AG10803 (cell line): ENCODE measurements at places on chromosomes 16 and 17.

DNA sequence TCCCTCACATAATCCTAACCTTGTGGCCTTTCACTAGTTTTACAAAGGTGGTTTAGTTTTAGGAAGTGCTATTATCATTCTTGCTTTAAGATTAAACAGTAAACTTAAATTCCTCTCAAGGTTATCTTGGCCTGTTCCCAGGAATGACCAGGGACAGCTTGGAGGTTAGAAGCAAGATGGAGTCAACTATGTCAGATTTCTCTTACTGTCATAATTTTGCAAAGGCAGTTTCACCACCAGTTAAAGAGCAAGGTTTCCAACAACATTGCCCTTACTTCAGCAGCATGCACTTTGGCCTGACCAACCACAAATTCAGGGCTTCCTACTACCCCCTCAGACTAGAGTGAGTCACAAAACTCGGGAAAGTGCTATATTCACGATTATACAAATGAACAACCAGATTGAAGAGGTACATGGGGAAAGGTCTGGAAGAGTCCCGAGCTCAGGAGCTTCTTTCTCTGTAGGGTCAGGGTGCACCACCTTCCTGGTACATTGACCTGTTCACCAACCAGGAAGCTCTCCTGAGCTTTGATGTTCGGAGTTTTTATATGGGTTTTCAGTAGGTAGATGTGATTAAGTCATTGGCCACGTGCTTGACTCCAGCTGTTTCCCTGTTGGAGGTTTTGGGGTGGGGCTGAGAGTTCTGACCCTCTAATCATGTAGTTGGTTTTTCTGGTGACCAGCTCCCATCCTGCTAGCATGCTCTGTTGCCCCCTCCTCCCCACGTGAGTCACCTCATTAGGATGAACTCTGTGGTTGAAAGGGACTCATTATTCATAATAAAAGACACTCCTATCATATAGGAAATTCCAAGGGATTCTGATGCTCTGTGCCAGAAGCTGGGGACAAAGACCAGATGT, 19.4 kb downstream of the RHOT1 start:
- peak; percentile 78 for DNase-seq

- DNase-seq: no peak
Observed at GRCh38 chr17:70423562-70423961, 254.2 kb downstream of the KCNJ2 start.

DNA sequence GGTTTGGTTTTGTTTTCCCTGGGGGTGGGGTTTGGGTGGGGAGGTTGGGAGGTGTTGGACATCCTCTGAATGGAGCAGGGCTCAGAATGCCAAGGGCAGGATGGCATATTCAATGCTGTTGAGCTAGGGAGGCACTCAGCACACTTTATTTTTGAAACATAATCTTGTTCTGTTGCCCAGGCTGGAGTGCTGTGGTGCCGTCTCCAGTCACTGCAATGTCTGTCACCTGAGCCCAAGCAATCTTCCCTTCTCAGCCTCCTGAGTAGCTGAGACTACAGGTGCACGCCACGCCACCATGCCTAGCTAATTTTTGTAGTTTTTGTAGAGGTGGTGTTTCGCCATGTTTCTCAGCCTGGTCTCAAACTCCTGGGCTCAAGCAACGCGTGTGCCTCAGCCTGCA, 186.1 kb downstream of the RPTOR start:
- DNase-seq: no peak

DNA sequence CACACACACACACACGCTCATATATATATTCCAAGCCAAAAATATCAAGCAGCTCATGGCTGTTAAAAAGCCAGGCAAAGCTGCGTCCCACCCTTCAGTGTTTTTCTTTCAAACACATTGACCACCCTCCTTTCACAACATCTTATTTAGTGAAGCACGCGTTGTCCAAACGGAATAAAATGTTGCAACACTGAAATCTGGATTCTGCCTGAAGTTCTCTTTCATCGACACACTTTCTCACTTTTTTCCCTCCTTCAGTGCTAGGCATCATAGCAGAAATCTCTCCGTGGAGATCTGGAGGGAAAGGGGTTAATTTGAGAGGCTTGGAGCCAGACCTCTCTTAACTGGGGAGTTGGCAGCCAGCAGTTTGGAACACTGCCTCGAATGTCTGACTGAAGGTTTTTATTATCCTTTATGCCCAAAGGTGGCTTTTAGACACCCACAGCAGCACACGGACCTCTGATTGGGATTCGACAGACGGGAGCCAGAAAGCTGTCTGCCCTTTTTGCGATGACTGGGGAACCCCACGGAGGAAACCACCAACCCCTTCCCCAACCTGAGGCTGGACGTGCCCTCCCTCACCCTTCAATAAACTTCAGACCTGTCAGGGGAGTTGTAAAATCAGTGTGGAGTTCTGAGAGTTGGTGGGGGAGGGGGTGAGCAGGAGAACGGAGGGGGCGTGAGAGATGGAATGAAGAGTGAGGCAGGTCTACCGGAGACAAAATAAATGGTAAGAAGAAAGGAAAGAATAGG, 833.6 kb upstream of the SOX9 start:
- DNase-seq: peak; percentile 16

DNA sequence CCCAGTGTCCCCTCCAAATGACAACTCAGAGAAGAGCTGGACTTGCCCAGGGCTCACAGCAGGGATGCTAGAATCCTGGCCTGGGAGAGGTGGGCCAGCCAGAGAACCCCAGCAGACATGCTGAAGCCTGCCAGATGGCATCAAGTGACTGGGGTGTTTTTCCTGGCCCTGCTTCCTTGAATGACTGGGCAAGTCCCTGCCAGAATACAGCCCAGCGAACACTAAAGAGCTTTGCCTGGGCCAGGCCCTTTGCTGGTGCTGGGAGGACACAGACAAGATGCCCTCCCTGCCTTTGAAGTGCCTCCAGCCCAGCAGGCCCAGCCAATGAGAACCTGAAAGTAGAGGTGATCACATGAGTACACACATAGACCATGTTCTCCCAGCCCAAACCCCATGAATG, 11.5 kb downstream of the ZNF319 start:
- DNase-seq: no peak

DNA sequence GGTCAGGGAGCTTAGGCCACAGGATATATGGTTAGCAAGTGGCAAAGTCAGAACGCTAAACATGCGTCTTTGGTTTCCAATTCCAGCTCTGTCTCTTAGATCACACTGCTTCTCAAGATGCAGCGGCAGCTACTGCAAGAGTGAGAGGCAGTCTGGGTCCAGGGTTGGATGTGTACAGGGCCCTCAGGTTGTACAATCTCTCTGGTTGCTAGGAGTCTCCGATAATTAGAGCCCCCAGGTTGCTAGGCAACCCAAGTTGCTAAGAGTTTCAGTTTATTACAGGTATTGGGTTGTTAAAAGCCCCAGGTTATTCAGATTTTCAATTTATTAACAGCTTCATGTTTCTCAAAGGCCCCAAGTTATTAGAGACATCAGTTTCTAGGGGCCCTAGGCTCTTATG, 15.5 kb upstream of the SPACA3 start:
- no peak for DNase-seq

DNA sequence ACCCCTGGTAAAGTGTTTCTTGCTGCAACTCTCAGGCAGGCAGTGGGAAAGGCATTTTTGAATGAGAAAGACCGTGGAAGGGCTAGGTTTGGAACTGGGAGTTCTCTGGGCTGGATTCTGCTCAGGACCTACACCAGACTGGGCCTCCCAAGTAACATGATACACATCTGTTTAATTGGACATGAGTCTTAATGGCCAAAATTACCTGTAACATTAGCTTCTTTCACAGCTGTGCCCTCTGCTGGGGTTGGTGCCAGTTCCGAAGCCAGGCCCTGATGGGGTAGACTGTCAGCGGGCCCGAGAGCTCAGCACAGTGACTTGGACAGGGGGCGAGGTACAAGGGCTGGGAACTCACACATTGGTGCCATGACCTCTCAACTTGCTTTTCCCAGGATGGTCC, 118.9 kb upstream of the IRX3 start:
- no peak for DNase-seq

- DNase-seq: no peak
Observed at GRCh38 chr16:49834531-49835151, 21.3 kb downstream of the ZNF423 start.

DNA sequence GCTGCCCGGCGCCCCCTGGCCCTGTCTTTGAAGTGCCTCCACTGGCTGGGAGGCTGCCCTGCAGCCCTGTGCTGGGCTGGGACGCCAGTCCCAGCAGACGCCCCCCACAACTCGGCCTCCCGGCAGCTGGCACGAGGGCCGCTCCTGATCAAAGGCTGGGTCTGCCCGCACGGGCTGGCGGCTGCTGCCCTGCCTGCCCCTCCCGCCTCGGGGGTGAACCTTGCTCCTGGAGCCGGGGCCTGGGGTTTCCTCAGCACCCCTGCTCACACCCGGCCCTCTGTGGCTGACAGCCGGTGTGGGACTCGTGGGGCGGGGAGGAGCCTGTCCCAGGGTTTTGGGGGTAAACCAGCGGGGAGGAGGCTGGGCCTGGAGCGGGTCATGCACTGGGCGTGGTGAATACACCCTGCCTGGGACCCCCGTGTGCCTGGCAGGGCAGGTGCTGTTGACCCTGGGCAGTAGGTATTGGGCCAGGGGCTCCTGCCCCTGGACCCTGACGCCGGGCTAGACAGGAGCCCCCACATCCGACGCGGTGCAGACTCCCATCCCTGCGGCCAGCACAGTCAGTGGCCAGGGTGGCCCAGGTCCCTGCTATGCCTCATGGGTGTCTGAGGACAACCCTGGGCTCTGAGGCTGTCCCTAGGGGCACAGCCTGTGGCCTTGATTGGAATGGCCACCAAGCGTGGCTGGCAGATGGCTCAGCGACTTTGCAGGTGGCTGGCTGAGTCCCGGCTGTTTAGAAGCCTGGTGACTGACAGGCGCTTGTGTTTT, 21.7 kb downstream of the CENPX start:
- DNase-seq: no peak

- peak; percentile 27 for DNase-seq
Observed at GRCh38 chr17:49729069-49729468, 21.3 kb upstream of the SLC35B1 start.

GRCh38 chr16:72910875-72911274, 137.1 kb downstream of the ZFHX3 start:
- DNase-seq: no peak

- no peak for DNase-seq
Observed at GRCh38 chr16:28297784-28298510, 5.6 kb downstream of the SBK1 start.

GRCh38 chr16:49474741-49475140, 101.1 kb downstream of the C16orf78 start:
- DNase-seq: no peak

- DNase-seq: no peak
Observed at GRCh38 chr17:6670999-6671398, 19.4 kb downstream of the C17orf100 start.

DNA sequence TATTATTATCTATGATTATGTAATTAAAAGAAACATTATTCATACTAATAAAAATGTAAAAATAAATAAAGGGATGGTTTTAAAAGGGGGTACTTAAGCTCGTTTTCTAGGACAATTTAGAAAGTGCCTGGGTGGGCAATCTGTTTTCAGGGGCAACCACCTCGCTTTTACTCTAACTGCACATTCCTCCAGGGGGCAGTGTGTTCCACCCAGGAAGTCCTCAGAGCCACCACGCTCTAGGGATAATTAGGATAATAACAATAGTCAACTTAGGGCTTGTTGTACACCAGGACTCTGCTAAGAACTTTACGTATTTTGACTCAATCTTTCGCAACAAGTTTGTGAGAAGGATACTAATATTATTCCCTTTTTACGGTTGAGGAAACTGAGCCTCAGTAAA, 396.7 kb upstream of the MAF start:
- DNase-seq: peak; percentile 24

- DNase-seq: no peak
Observed at GRCh38 chr17:79392598-79392997, 218.3 kb downstream of the RBFOX3 start.

GRCh38 chr16:52552643-52553042, 5.7 kb upstream of the TOX3 start:
- DNase-seq: no peak

DNA sequence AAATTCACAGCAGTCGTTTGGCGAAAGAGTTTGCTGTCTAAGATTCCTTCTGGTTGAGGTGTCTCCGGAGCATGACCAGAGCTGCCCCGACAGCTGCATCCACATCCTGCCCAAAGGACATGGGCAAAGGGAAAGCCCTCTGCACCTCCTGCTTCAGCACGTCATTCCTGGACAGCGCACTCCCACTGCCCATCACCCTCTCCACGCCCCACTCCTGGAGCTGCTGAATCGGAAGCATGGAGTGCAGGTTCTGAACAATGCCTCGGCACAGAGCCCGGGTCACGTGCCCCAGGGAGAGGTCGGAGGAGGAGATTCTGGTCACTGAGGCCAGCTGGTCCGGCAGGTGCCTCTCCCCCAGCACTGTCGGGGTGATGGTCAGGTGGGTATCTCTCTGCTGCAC, 1.3 kb upstream of the TRPV1 start:
- DNase-seq: no peak

GRCh38 chr16:27586711-27587110, 36.8 kb downstream of the KATNIP start:
- no peak for DNase-seq

DNA sequence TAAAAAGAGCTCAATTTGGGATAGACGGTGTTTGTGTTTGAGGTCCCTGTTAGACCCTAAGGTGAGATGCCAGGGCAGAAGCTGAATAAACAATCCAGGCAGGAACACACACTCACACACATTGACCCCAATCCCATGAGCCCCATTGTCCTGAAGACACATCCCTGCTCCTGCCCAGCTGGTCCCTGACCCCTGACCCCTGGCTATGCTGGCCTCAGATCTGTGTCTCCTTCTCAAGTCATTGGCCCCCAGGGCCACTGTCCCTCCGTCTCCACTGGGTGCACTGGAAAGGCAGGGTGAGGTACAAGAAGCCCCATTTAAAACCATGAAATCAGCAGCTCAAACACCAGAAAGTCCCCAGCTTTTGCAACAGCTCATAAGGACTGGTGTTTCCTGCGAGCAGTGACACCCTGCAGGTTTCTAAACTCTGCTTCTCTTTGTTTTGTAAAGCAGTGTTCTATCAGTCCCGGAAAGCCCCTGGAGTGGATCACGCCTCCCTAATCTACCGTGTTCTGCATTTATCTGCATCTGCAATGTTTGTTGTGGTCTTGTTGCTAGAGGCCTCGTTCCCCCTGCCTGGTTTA, 18.0 kb upstream of the ASGR2 start:
- DNase-seq: no peak

GRCh38 chr16:67939507-67940445, 3.1 kb upstream of the PSMB10 start:
- DNase-seq: no peak

- DNase-seq: peak; percentile 48
Observed at GRCh38 chr17:81398176-81398831, 3.0 kb downstream of the BAHCC1 start.

- DNase-seq: no peak
Observed at GRCh38 chr16:86458149-86458777, 52.1 kb upstream of the FOXF1 start.

DNA sequence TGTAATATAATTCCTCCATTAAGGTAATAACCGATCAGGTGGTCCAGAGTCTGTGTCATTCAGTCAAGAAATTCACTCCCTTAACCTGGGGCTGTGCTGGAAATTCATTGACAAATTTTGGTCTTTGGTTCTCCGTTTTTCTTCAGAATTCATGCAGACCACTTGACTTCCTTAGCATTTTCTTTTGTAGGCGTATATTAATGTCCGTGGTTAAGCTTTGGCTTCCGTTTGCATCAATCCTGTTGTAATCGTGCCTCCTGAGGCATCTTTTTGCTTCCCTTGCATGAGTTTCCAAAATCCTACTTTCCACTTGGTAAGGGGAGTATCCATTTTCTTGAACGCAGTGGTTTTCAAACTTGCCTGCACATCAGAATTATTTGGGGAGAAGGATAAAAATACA, 9.0 kb downstream of the LRRC37B start:
- DNase-seq: no peak
